ENCODE measurements at places on chromosomes 13 and 19. TPM values are rescaled to one million over a fixed set of nuclear protein-coding genes. Genes with fewer than 3 reads are reported as not detected.

CEACAM16 gene
- not detected for total RNA-seq

ARGLU1 gene
- total RNA-seq, result 31.6 TPM

MAMSTR gene
- 0.28 TPM for total RNA-seq

SAMD1 gene
- total RNA-seq, result 15.8 TPM

ATP4B gene
- not detected for total RNA-seq

KIRREL2 gene
- not detected for total RNA-seq

DOCK9 gene
- total RNA-seq, result 10.5 TPM

ZNF302 gene
- total RNA-seq, result 14.9 TPM

C1QTNF9 gene
- not detected for total RNA-seq

KLF16 gene
- 4.8 TPM for total RNA-seq

CARD8 gene
- 17.5 TPM for total RNA-seq

SEMA6B gene
- 0.58 TPM for total RNA-seq

GNG8 gene
- not detected for total RNA-seq

RASIP1 gene
- total RNA-seq, result 0.85 TPM

FBL gene
- 227 TPM for total RNA-seq

ARHGEF18 gene
- 32.6 TPM for total RNA-seq

ADGRE2 gene
- 2.9 TPM for total RNA-seq

MEDAG gene
- 95.8 TPM for total RNA-seq

SLC15A1 gene
- not detected for total RNA-seq

ZNF527 gene
- total RNA-seq, result 6.2 TPM

C19orf85 gene
- total RNA-seq, result not detected

CD209 gene
- not detected for total RNA-seq

ZNF439 gene
- 14.1 TPM for total RNA-seq

TTC9B gene
- not detected for total RNA-seq

PBX4 gene
- total RNA-seq, result 0.56 TPM

LGI4 gene
- total RNA-seq, result under 0.01 TPM

LILRA1 gene
- total RNA-seq, result not detected

C5AR2 gene
- under 0.01 TPM for total RNA-seq

TEX29 gene
- not detected for total RNA-seq

RAB3A gene
- 2.5 TPM for total RNA-seq

CEACAM3 gene
- not detected for total RNA-seq

NMRK2 gene
- total RNA-seq, result not detected

KCTD4 gene
- total RNA-seq, result 0.38 TPM

SIPA1L3 gene
- total RNA-seq, result 13.2 TPM

ZNF440 gene
- total RNA-seq, result 9.4 TPM

NDUFA13 gene
- total RNA-seq, result 192 TPM

PEAK3 gene
- not detected for total RNA-seq

IQCN gene
- total RNA-seq, result 0.19 TPM

TEAD2 gene
- 14.7 TPM for total RNA-seq

PDE4A gene
- total RNA-seq, result 2.8 TPM

NLRP7 gene
- total RNA-seq, result not detected

APOE gene
- 9.0 TPM for total RNA-seq

TMIGD2 gene
- total RNA-seq, result not detected

KL gene
- total RNA-seq, result under 0.01 TPM

ZNF530 gene
- total RNA-seq, result 8.2 TPM
